CD4-positive, alpha-beta T cell treated with Interleukin-12 subunit alpha and Interleukin-12 subunit beta, for 1 hour (primary cell): ENCODE measurements at places on chromosomes 5 and 9.

DNA sequence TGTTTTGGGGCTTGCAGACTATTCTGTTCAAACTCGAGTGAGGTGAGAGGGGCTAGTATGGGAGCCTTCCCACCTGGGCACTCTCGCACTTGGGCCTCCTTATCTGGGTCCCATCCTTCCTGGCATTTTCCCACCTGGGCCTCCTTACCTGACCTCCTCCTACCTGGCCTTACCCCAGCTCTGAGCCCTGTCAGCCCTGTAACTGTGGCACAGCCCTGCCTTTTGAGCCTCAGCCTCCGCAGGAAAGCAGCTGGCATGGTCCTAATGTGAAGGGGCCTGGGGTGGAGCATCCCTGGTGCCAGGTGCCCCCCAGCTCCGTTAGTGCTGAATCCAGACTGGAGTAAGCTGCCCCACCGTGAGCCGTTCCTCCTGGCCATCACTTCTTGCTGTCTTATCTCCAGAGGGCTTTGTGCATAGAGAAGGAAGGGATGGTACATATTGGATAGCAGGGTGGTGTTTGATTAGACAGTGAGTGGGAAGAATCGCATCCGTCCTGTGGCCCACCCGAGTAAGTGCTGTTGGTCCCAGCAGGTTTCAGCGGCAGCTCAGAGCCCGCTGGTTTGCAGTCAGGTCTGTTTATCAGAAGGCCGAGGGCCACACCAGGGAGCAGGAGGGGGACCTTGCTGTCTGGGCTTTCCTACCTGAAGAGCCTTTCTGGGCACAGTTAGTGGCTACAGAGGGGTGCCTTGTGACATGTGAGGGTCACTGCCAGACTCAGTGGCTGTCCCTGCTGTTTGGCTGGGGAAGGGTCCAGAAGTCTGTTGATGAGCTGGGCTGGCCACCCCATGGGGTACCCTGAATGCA is 76.5 kb downstream of the WNK2 start:
- DNase-seq: no peak

GRCh38 chr9:8261737-8262136 is 462.2 kb upstream of the DMAC1 start:
- DNase-seq: no peak

- no peak for DNase-seq
These were observed 257.5 kb downstream of the GADD45G start for GRCh38 chr9:89862316-89862715.

DNA sequence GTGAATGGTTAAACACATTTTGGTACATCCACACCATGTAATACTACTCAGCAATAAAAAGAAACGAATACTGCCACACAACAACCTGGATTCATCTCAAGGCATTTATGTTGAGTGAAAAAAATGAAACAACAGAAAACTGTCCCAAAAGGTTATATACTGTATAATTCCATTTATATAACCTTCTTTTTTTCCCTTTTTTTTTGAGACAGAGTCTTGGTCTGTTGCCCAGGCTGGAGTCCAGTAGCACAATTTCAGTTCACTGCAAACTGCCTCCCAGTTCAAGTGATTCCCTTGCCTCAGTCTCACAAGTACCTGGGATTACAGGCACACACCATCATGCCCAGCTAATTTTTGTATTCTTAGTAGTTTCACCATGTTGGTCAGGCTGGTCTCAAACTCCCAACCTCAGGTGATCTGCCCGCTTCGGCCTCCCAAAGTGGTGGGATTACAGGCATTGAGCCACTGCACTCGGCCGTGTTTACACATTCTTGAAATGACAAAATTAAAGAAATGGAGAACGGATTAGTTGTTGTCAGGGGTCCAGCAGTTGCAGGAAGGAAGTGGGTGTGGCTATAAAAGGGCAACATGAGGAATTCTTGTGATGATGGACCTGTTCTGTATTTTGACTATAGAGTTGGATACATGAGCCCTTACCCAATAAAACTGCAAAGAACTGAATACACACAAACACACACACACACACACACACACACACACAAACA is 17.4 kb downstream of the PPP6C start:
- DNase-seq: no peak

DNA sequence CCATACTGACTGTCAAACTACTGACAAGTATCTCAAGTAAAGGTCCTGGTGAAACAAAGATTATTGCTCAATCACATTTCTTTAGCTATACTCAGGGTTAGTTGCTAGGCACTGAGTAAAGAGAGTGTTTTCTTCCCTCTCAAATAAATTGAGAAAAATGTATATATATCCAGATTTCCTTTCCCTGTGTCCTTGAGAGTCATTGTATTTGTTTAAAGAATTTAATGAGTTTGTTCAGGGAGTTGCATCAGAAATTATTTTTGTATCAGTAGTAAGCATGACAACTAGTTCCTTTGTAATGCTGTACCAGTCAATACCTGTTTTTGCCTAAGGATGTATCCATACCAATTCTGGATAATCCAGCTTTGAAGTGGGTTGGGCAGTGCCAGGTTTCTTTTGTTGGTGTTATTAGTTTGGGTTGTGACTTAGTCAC is 3.2 kb upstream of the ANKHD1 start:
- no peak for DNase-seq

- no peak for DNase-seq
These were observed 666.4 kb upstream of the ZNF608 start for GRCh38 chr5:125412561-125413495.

GRCh38 chr5:95605786-95606185 is 14.1 kb upstream of the GPR150 start:
- no peak for DNase-seq

DNA sequence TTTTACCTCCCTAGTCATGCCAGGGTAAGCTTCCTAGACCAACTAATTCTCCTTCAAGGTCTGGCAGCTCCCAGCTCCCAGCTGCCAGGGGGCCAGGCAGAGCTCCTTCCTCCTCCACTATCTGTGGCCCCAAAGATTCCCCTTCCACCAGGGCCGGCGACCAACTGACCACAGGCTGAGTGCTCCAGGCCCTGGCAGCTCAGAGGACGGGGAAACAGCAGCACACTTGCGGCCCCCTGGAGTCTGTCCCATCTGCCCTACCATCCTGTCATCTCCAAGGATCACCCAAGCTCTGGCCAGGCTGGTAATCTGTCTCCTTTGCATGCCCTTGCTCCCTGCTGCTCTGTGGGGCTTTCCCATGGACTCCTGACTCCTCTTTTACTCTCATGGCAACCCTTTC is 31.2 kb upstream of the BASP1 start:
- no peak for DNase-seq

GRCh38 chr9:129584136-129584535 is 36.8 kb downstream of the C9orf50 start:
- DNase-seq: peak; percentile 80

DNA sequence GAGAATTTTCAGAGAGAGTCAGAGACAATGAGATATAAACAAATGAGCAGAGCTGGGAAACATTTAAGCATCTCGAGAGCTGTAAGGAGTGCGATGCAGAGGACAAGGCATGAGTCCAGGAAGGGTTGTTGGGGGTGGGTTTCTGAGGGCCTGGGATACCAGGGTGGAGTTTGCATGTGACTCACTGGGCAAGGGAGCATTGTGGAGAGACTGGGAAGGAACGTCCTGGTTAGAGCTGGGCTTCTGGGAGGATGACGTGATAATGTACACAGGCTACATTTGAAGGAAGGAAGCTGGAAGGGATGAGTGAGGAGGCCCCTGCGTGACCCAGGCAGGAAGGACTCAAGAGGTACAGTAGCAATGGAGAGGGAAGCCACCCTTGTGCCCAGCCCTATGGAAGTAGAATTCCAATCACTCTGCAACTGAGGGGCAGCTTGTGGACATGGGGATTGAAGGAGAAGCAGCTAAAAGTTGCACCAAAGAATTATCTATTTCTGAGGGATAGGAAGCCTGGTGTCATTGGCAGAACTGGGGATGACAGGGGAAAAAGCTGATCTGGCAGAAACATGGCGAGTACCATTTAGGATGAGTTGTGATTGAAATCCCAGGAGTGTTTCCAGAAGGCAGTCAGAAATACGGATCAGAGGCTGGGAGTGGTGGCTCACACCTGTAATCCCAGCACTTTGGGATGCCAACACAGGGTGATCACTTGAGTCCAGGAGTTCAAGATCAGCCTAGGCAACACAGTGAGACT is 59.3 kb upstream of the AFAP1L1 start:
- DNase-seq: no peak

GRCh38 chr9:117231012-117231411 is 183.8 kb downstream of the ASTN2 start:
- DNase-seq: no peak

GRCh38 chr5:177372910-177373309 is 11.3 kb upstream of the SLC34A1 start:
- DNase-seq: no peak

DNA sequence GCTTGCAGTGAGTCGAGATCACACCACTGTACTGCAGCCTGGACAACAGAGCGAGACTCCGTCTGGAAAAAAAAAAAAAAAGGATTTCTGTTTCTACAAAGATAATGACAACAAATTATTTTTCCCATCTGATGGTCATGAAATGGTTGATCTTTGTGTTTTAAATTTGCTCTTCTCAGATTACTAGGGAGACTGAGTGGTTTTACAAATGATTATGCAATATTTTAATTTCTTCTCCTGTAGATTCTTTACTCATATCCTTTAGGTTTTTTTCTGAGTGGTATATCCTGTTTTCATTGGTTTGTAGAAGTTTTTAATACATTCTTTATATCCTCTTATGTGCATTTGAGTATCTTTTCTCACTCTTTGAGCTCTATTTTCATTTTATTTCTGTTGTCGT is 20.6 kb upstream of the AUH start:
- DNase-seq: no peak

GRCh38 chr5:80315244-80315643 is 4.6 kb upstream of the SPZ1 start:
- no peak for DNase-seq

DNA sequence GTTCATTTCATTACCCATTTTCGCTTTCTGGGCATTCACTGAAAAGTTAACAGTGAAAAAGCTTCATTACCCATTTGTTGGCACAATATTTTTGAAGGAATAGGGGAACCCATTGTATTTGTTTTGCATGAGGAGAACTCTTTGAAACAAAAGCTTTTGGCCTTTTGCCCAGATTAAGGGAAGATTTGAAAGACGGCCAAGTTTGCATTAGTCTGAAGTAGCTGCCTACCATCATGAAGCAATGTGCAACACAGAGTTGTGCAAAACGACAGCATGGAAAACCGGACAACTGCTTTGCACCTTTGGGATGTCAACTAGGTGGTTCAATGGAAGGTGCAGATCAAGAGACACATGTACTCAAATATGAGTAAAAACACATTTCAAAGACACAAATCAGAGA is 84.9 kb downstream of the TRPM3 start:
- DNase-seq: no peak
